Left ventricle myocardium inferior (tissue), 1 donor: ENCODE measurements at places on chromosomes 11 and 22. TPM values are rescaled to one million over a fixed set of nuclear protein-coding genes. Genes with fewer than 3 reads are reported as not detected.

The MIOX gene
- total RNA-seq, result not detected

The ESAM gene
- 40.0 TPM for total RNA-seq

The TPST2 gene
- total RNA-seq, result 28.5 TPM

The SYCE3 gene
- total RNA-seq, result not detected

The OR8A1 gene
- total RNA-seq, result not detected

The IFITM10 gene
- 0.58 TPM for total RNA-seq
